B cell (primary cell): ENCODE measurements at places on chromosomes 13 and 19. TPM values are rescaled to one million over a fixed set of nuclear protein-coding genes. Genes with fewer than 3 reads are reported as not detected.

- H3K27ac ChIP-seq = no peak overlapping the region
- H3K27me3 ChIP-seq = peaks cover 6% of the 10 kb centered on the region
- no peak for DNase-seq
- H3K36me3 ChIP-seq = no peaks in the 10 kb centered on the region
Observed at GRCh38 chr19:51168564-51169282, 26.6 kb downstream of the SIGLEC7 start.

DNA sequence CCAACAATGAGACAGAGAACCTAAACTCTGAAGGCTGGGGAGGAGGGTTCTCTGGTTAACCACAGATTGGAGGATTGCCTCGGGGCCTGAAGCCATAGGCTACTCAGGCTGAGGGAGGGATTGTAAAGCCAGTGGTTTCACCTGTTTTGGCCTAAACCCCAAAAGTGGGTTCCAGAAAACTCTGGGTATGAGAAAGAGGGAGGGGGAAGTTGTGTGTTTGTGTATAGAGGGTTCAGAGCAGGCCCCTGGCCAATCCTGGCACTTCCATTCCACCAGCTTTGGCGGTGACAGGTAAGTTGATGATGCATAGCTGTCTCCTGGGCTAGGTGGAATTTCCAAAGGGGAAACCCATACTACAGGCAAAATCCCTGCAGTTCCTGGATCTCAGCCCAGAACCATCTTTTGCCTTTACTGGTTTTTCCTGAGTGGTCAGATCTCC is 13.5 kb upstream of the CCDC97 start:
- H3K4me3 ChIP-seq = no peak overlapping the region
- peak overlapping the region; percentile 83 for H3K27ac ChIP-seq
- no peaks in the 10 kb centered on the region for H3K27me3 ChIP-seq
- H3K36me3 ChIP-seq = peaks cover 96% of the 10 kb centered on the region
- peaks cover 39% of the 10 kb centered on the region for H3K4me1 ChIP-seq

DNA sequence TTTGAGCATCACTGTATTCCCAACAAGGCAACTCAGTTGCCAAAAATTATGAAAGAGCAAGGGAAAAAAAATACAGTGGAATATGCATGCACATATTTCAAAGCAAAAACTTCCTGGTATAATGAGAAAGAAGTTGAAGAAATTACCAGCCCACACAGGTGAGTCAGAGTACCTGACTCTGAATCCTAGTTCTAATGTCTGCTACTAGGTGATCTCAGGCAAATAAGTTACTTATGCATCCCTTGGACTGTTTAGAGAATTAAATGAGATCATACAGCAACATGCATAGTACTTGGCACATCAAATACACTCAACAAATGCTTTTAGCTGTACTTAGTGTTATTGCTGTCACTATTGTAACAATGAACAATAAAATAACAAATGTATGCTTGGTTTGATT is 144.9 kb downstream of the MIPEP start:
- H3K27ac ChIP-seq = no peak overlapping the region
- H3K4me3 ChIP-seq = no peak overlapping the region

- H3K4me1 ChIP-seq = peaks cover 10% of the 10 kb centered on the region
- DNase-seq = no peak
- no peak overlapping the region for H3K4me3 ChIP-seq
- H3K27ac ChIP-seq = no peak overlapping the region
Observed at GRCh38 chr13:24199016-24199415, 38.5 kb downstream of the SPATA13 start.

GRCh38 chr13:108609353-108609752 is 20.1 kb upstream of the MYO16 start:
- DNase-seq = no peak
- H3K4me3 ChIP-seq = no peak overlapping the region
- H3K36me3 ChIP-seq = no peaks in the 10 kb centered on the region
- H3K27me3 ChIP-seq = no peaks in the 10 kb centered on the region
- H3K4me1 ChIP-seq = no peaks in the 10 kb centered on the region

GRCh38 chr13:100921139-100921538 is 246.5 kb upstream of the TMTC4 start:
- H3K27me3 ChIP-seq = no peaks in the 10 kb centered on the region
- H3K4me1 ChIP-seq = no peaks in the 10 kb centered on the region
- H3K36me3 ChIP-seq = no peaks in the 10 kb centered on the region
- no peak overlapping the region for H3K4me3 ChIP-seq
- no peak overlapping the region for H3K27ac ChIP-seq

ZNF615 gene
- 16.8 and 24.5 TPM in 2 replicates for total RNA-seq

CGB3 gene
- total RNA-seq = not detected in 2 replicates

- peak overlapping the region; percentile 85 for H3K27ac ChIP-seq
- H3K27me3 ChIP-seq = no peaks in the 10 kb centered on the region
- peak; percentile 71 for DNase-seq
- no peaks in the 10 kb centered on the region for H3K36me3 ChIP-seq
- peaks cover 57% of the 10 kb centered on the region for H3K4me1 ChIP-seq
- peak overlapping the region; percentile 99 for H3K4me3 ChIP-seq
Observed at GRCh38 chr13:50080203-50080910, 65.1 kb downstream of the KCNRG start.

GRCh38 chr19:19458110-19458816 is 52.8 kb downstream of the GATAD2A start:
- no peak overlapping the region for H3K4me3 ChIP-seq
- peaks cover 6% of the 10 kb centered on the region for H3K36me3 ChIP-seq
- no peak for DNase-seq

CNN1 gene
- not detected in 2 replicates for total RNA-seq

DNA sequence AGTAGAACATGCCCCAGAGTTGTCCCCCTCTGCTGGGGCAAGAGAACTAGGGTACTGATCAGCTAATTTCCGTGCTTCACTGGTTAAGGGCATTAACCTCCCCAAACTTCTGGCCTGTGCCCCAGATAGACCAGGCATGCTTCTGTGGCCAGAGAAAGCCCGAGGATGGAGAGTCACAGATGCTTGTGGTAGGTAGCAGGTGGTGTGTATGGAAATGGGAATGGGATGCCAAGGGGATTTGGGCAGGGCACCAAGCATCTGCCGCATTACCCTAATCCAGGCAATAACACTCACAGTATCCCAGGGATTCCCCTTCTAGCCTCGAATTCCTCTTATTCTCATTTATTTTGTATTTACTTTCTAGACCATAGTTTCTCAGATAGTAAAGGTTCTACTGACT is 124.8 kb upstream of the KLF12 start:
- H3K4me1 ChIP-seq = no peaks in the 10 kb centered on the region
- H3K36me3 ChIP-seq = no peaks in the 10 kb centered on the region
- H3K27me3 ChIP-seq = peaks cover 4% of the 10 kb centered on the region

NMRK2 gene
- not detected in 2 replicates for total RNA-seq

NECTIN2 gene
- 0.32 TPM in 1 of 2 replicates, not detected in the other for total RNA-seq

OLFM2 gene
- not detected in 2 replicates for total RNA-seq

DNA sequence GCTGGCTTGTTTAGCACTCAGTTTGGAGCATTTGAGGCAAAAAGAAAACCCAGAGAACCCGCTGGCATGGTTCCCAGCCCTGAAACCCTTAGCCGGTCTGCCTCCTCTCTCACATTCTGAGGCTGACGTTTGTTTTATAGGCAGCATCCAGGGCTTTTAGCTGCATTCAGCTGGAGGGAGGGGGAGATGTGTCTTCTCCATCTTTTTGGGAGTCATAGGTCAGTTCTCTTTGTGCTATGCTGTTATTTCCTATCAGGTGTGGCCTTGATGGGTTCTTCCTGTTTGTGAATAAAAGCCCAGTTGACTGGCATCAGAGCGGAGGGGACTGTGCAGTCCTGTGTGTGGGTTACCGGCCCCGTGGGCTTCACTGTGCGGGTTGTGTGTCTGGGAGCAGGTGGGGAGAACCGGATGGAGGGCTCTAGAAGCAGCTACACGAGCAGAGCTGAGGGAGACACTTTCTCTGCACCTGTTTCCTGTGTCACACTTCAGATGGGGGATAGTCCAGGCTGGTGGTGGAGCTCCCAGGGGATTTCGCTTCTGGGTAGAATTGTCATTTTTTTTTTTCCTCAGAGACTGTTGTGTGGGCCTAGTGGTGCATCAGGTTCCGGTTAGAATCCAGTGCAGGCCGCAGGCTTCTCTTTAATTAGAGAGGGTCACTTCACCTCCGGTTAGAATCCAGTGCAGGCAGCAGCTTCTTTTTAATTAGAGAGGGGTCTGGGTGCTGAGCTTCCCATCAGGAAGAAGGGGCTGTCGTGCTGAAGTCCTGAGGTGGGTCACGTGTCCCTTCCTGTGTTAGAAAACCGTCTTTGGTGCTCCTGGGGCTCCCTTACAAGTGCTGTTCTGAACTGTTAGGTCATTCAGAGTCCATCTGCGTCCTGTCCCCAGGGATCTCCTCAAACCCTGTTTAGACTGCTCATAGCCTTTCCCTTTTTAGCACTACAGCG is 69.6 kb downstream of the ARHGEF7 start:
- H3K36me3 ChIP-seq = no peaks in the 10 kb centered on the region
- peak; percentile 96 for DNase-seq
- H3K4me1 ChIP-seq = peaks cover 75% of the 10 kb centered on the region
- peak overlapping the region; percentile 95 for H3K27ac ChIP-seq
- peak overlapping the region; percentile 21 for H3K4me3 ChIP-seq

GRCh38 chr19:1173159-1173844 is 766 bp downstream of the SBNO2 start:
- peaks cover 6% of the 10 kb centered on the region for H3K4me1 ChIP-seq
- DNase-seq = peak; percentile 45
- H3K36me3 ChIP-seq = no peaks in the 10 kb centered on the region
- no peaks in the 10 kb centered on the region for H3K27me3 ChIP-seq
